ENCODE measurements at places on chromosomes 3 and 15.

DNA sequence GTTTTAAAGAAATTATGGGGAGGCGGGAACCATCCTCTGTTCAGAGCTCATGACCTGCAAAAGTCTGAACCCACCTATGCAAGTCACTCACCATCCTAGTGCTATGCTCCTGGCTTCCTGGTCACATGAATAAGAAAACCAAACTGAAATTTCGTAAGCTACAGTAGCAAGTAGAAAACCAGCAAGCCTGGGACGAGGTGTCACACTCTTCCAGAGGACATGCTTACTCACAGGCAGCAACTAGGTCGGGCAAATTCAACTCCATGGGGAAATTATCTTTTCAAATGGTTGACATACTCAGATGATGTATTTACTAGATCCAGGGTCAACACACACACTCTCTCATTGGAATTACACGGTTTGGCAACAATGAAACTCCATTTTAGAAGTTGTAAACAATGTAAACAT is 31.3 kb downstream of the LDHAL6B start:
- no peak for DNase-seq

DNA sequence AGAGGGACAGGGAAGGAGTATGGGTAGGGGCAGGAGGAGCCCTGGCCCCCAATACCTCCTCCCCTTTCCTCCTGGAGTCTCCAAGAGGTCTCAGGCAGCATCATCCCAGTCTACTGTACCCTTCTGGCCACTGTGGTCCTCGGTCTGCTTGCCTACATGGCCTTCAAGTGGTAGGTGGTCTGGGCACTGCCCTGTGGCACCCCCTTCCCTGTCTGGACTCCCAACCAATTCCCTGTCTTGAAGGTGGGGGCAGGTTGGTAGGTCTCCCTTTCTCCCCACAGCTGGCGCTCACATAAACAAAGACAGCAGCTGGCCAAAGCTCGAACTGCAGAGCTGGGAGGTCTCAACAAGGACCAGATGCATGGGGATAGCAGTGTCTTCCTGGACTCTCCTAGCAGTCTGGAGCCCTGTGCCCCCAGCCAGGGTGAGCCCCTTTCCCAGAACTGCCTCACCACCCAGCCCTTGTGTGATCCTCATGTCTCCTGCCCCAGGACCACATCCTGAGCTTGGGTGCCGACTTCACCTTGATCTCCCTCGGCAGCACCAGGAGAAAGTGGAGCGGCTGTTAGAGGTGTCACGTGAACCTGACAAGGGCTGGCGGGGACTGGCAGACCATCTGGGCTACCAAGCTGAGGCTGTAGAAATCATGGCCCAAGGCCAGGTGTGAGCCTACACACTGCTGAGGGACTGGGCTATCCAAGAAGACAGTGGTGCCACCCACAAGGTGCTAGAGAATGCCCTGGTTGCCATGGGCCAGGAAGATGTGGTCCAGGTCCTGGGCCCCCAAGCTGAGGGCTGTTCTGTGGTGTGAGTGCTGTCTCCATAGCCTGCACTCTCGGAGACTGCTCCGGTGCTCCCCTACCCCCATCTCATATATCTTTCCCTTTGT is 33.1 kb downstream of the NBEAL2 start:
- DNase-seq = peak; percentile 5

- DNase-seq = peak; percentile 51
These were observed at the start of gene ZNF662 for GRCh38 chr3:42906070-42906847. Gene ZNF662 (plus strand): TSS chr3:42906142. CDS start chr3:42908115, 1,973 bp downstream.

DNA sequence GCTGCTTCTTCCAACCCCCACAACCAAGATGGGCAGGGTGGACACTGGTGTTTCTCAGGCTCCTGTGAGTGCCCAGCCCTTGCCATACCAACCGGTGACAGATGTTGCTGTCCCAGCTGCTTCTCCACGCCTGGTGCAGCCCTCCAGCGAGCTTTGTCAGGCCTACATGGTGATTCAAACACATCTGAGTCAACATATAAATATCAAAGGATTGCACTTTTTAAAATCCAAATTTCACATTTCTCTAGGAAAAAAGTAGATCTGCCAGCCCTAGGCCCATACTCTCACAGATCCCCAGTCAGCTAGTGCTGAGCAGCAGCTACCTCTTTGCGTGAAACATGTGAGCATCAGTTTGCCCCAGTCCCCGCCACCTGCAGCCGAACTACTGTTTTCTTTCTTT is 52.7 kb downstream of the RPN1 start:
- DNase-seq = no peak

GRCh38 chr3:171218069-171218468 is 191.5 kb upstream of the SLC2A2 start:
- no peak for DNase-seq

GRCh38 chr3:40875581-40875980 is 323.7 kb upstream of the CTNNB1 start:
- DNase-seq = no peak

GRCh38 chr15:99734575-99734974 is 1.3 kb upstream of the LYSMD4 start:
- DNase-seq = no peak

DNA sequence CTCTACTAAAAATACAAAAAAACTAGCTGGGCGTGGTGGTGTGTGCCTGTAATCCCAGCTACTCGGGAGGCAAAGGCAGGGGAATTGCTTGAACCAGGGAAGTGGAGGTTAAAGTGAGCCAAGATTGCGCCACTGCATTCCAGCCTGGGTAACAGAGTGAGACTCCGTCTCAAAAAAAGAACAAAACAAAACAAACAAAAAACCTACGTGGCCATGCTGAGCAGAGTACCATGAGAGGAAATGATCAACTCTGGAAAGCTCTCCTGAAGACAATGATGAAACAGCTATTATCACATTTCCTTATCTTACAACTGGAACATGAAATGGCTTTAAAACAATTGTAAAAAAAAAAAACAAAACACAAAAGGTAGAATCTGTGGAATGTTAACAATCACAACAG is 75.2 kb downstream of the CHSY1 start:
- DNase-seq = no peak

GRCh38 chr3:197737749-197738462 is 1.2 kb upstream of the RUBCN start:
- DNase-seq = no peak
